ENCODE measurements at places on chromosomes 7 and 10. TPM values are rescaled to one million over a fixed set of nuclear protein-coding genes. Genes with fewer than 3 reads are reported as not detected.

Gene PRKCQ
- 8.1 TPM for total RNA-seq

GRCh38 chr7:107613948-107614347 lies 33.9 kb downstream of the BCAP29 start:
- H3K36me3 ChIP-seq: peaks cover 54% of the 10 kb centered on the region
- H3K27ac ChIP-seq: no peak overlapping the region
- peaks cover 4% of the 10 kb centered on the region for H3K4me1 ChIP-seq
- H3K4me3 ChIP-seq: no peak overlapping the region
- DNase-seq: no peak

GRCh38 chr7:27941522-27941921 lies 201.6 kb downstream of the TAX1BP1 start:
- no peaks in the 10 kb centered on the region for H3K36me3 ChIP-seq
- H3K27me3 ChIP-seq: no peaks in the 10 kb centered on the region
- no peaks in the 10 kb centered on the region for H3K4me1 ChIP-seq
- H3K27ac ChIP-seq: no peak overlapping the region
- DNase-seq: no peak

GRCh38 chr7:142298009-142298408 lies 40.2 kb upstream of the PRSS58 start:
- no peak overlapping the region for H3K27ac ChIP-seq
- H3K4me1 ChIP-seq: no peaks in the 10 kb centered on the region
- no peaks in the 10 kb centered on the region for H3K36me3 ChIP-seq
- H3K4me3 ChIP-seq: no peak overlapping the region
- DNase-seq: no peak
- no peaks in the 10 kb centered on the region for H3K27me3 ChIP-seq

Gene INHBA
- total RNA-seq: 81.2 TPM

GRCh38 chr10:104254493-104255310 lies at the start of gene GSTO1:
TSS of gene GSTO1 (plus strand) at chr10:104254892. CDS start at chr10:104254929, 37 bp downstream.
- peaks cover 26% of the 10 kb centered on the region for H3K36me3 ChIP-seq
- H3K27me3 ChIP-seq: no peaks in the 10 kb centered on the region
- H3K4me3 ChIP-seq: peak within 1 kb of the TSS; percentile 75

Gene C10orf105
- 0.32 TPM for total RNA-seq

Gene CHAT
- total RNA-seq: not detected

DNA sequence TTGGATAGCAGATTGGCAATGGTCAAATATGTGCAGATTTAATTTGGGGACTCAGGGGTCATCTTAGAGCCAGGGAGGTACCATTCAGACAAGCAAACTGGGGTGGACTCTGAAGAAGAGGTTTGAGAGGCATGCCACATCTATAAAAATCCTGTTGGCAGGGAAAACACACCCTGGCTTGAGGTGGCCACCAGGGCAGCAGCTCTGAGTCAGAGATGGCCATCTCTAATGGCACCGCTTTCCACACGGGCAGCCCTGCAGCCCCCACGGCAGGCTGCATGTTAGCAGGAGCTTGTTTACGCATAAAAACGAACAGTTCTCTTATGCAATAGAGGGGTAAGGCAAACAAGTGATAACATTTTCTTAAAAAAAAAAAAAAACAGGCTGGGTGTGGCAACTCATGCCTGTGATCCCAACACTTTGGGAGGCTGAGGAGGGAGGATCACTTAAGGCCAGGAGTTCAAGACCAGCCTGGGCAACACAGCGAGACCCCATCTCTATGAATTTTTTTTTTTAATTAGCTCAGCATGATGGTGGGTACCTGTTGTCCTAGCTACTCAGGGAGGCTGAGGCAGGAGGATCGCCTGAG lies 14.9 kb downstream of the DLG5 start:
- H3K27ac ChIP-seq: no peak overlapping the region
- no peaks in the 10 kb centered on the region for H3K36me3 ChIP-seq
- peaks cover 18% of the 10 kb centered on the region for H3K4me1 ChIP-seq
- no peak for DNase-seq
- H3K27me3 ChIP-seq: no peaks in the 10 kb centered on the region
- H3K4me3 ChIP-seq: no peak overlapping the region

DNA sequence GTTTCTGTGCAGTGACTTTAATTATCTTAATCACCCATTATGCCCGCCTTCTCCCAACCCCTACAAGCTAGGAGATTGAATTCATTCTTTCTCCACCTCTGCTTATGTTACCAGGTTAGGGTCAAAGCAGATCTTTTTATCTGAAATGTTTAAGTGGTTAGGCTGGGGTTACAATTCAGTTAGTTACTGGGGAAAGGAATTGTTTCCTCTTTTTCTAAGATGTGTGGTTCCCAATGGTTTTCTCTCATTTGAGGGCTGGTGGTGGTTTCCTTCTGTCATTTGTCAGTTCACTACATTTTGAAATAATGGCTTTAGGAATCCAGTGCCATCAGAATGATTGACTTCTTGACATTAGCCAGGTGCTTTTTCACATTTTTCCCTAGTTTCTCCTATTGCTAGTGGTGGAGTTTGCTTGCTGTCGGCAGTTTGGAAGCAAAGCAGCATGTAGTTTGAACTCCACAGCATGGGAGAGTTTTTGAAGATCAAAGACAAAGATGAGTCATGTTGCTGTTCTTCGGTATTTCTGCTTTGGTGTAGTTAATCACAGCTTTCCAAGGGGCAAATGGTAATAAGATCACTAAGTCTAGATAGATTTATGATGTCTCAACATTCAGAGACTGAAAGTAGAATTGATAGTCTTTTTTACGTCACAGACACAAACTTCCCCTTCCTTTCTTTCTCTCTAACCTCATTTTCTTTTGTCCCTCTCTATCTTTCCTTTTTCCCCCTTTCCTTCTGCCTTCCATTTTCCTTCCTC lies 168.2 kb downstream of the SND1 start:
- peaks cover 21% of the 10 kb centered on the region for H3K4me1 ChIP-seq
- H3K36me3 ChIP-seq: no peaks in the 10 kb centered on the region
- no peak overlapping the region for H3K27ac ChIP-seq
- DNase-seq: no peak
- no peak overlapping the region for H3K4me3 ChIP-seq
- no peaks in the 10 kb centered on the region for H3K27me3 ChIP-seq
